ENCODE measurements at places on chromosomes 7 and 10.

DNA sequence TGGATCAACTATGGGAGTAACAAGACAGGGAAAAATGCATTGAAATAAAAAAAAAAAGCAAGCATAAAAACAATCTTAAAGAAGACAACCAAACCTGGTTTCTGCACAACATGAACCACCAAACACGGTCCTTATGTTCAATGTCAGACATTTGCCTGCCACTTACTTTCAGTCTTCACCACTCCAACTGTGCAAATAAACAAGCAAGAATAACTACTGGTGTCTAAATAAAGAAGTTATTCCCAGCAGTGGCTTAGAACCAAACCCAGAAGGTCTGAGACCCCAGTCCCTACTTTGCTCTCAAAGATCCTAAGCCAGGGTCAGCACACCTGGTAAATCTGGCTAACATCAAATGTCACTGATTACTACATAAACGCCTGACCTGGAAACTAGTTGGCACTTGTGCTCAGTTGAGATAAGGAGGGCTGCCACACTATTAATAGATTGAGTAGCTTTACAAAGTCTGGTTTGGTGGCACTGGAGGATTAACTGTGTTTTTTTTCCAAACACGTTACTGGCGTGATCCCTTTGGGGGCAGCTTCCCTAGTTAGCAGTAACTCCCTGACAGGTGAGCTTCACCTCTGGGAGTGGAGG is 62.7 kb upstream of the ABLIM1 start:
- DNase-seq = no peak

DNA sequence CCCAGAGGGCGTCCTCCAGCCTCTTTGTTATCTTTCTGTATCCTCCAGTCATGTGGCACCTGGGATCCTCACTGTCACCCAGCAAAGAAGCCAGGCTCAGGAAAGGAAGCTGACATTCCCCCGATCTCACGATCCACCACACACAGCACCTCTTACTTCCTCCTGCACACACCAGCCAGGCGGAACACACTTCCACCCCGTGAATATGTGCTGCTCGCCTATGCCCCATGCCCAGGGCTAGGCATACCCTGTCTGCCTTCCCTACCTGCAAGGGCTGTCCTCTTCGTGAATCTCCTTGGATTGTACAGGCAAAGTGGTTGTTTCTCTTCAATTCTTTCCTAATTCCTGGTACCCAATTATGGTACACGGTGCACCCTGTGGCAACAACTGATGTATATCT is 191.0 kb downstream of the TNS3 start:
- no peak for DNase-seq

- no peak for DNase-seq
Observed at GRCh38 chr7:70577078-70577477, 554.9 kb upstream of the GALNT17 start.

DNA sequence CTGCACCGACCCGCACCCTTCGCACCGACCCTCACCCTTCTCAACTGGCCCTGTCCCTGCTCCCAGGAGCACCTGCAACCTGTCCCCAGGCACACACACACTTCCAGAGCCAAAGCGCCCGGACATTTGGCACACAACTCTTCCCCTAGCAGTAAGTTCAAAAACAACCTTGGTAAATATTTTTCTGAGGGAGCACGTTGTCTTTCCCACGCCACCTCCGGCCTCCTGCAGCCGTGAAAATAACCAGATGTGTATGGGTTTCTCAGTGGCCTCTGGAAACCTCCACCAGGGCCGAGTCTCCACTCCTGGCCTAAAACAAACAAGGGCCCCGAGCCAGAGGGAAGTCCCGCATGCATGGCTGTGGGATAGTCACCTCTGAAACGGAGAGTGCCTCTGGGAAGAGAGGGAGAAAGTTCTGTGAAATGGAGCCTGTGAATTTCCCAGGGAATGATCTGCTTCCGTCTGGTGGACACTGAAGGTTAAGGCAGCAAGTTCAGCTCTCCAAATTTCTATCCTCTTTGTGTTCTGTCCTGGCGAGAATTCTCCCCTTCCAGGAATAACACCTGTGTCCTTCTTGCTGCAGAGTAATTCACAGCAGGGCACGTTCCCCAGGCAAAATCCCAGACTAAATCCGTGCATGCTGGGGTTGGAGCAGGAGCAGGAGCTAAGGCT is 15.8 kb downstream of the PODXL start:
- no peak for DNase-seq

GRCh38 chr7:127943541-127944521 is 87.4 kb downstream of the LRRC4 start:
- no peak for DNase-seq

- no peak for DNase-seq
Observed at GRCh38 chr10:2791774-2792443, 275.4 kb upstream of the PFKP start.

GRCh38 chr10:1085258-1085657 is 29.1 kb downstream of the WDR37 start:
- no peak for DNase-seq

GRCh38 chr7:24757353-24758275 is at the start of gene GSDME:
Gene GSDME, minus strand, starts transcription at chr7:24757464. Its CDS starts 7,690 bp downstream, at chr7:24749774.
- peak; percentile 93 for DNase-seq

- DNase-seq = no peak
Observed at GRCh38 chr10:103982639-103983038, 15.7 kb downstream of the SLK start.

DNA sequence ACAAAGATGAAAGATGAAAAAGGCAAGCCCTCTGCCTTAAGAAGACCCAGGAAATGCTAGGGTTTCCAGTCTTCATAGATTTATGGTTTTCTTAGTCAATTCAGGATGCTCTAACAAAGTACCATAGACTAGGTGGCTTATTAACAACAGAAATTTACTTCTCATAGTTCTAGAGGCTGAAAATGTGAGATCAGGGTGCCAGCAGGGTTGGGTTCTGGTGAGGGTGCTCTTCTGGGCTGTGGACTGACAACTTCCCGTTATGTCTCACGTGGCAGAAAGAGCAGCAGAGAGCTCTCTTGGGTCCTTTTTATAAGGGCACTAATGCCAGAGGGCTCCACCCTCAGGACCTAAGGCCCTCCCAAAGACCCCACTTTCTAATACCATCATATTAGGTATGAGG is 23.7 kb downstream of the ELMO1 start:
- DNase-seq = no peak

All from GM03348 (cell line).